ENCODE measurements at places on chromosomes 16 and 17.
A peak's percentile ranks its signal among the peaks of the same experiment; 100 is the strongest.

DNA sequence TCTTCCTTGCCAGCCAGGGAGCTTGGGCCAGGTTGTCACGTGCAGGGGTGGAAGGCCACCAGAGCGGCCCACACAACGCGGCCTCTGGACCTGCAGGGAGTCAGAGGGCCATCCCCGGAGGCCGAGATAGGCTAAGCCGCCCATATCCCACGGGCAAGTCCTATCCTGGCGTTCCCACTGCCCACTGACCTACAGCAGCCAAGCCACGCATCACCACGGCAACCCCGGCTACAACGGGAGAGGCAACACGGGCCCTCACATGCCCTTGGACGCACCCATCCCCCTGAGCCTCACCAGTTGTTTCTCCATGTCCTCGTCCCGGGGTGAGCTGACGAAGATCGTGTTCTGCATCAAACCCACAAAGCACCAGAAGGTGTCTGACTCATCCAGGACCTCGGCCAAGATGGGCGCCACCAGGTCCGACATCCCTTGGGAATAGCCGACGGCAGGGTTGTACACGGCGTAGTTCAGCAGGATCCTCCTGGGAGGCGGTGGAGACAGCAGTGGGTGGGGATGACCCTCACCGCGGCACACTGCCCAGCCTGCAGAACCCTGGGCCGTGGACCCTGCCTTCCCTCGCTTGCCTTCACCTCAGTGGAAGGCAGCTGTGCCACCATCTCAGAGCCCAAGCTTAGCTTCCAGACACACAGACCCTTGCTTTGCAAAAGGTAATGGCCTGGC is 88.2 kb downstream of the TBC1D16 start:
- DNase-seq = no peak

DNA sequence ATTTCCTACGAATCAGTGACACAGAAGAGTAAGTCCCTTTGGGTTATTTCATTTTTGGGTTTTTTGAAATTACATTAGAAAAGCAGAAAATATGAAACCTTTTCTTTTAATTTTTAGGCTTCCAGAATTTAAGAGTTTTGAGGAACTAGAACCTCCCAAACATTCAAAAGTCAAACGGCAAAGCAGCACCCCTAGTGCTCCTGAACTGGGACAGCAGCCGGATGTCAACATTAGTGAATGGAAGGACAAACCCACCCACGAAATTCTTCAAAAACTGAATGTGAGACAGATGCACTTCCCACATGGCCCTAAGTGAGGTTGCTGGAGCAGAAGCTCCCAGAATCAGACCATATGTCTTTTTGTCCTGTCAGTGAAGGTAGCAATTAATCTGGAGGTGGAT is 199.4 kb downstream of the PHKB start:
- DNase-seq = no peak

- peak; percentile 40 for DNase-seq
These were observed 57.3 kb downstream of the RAP1GAP2 start for GRCh38 chr17:2853283-2854142.

GRCh38 chr16:1581804-1582203 is 30.1 kb downstream of the IFT140 start:
- no peak for DNase-seq

DNA sequence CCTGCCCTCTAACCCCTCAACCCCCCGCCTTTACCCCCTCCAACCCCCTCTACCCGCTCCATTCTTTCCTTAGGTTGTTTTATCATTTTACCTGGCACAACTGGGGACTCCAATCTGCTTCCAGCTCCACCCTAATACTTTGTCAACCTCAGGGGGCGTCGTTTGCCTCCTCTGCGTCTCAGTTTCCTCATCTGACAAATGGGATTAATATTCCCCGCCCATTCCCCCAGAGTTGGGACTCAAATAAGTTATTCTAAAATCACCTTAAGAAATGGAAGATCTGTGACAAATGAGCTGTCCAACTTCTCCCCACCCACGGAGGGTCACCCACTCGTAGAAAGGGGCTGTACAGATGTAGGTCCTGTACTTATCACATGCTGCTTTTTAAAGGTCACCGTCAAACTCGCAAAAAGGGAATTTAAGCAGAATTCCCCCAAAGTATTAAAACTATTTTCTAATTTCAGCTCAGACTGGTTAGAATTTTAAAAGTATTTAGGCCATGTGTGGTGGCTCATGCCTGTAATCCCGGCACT is 40.6 kb upstream of the CPNE2 start:
- DNase-seq = no peak

DNA sequence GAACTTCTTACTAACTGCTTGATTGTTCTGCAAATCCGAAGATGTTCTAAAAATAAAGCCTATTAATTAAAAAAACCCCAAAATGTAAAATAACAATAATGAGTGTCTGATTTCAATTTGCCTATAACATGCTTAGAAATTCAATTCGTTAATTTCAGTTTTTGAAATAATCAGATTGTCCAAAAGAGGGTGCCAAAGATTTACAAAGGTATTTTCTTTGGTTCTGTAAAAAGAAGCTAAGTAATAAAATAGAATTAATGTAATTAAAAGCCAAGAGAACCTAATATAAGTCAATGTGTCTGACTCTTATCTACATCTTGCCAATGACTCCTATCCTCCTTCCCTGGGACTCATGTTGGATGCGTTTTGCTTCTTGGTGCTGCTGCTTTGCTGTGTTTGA is 75.0 kb upstream of the CPHXL start:
- no peak for DNase-seq

DNA sequence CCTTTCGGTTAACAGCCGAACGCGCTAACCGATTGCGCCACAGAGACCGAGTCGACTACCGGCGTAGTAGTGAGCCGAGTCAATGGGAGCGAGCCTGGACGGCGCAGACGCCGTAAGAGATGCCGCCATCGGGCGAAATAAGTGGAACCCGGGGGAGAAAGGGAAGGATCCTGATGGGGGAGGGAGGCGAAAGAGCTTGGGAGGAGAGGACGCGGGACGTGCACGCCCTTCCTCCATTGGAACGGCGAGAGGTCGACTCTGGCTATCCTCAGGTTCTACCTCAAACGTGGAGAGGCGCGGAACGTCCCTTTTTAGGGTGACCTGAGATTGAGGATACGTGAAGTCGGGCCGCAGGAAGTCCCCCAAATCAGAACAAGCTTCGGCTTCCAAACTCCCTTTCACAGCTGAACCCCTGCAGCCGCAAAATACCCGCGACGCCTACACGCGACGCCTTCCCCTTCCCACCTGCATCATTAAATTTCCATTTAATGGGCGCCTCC is 683 bp upstream of the PSMB3 start:
- DNase-seq = peak; percentile 76

DNA sequence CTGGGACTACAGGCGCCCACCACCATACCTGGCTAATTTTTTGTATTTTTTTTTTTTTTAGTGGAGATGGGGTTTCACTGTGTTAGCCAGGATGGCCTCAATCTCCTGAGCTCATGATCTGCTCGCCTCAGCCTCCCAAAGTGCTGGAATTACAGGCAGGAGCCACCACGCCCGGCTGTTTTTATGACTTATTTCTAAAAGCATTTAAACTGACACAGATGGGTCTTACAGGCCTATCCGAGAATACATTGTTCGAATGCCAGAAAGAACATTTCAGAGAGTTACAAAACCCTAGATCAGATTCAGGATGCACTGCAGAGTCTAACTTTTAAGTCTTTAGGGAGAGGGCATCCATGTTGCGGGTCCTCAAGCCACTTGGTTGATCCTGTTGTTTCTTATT is 234.7 kb upstream of the MAF start:
- no peak for DNase-seq

- DNase-seq = no peak
These were observed 19.9 kb downstream of the ZNHIT3 start for GRCh38 chr17:36506249-36506826.

DNA sequence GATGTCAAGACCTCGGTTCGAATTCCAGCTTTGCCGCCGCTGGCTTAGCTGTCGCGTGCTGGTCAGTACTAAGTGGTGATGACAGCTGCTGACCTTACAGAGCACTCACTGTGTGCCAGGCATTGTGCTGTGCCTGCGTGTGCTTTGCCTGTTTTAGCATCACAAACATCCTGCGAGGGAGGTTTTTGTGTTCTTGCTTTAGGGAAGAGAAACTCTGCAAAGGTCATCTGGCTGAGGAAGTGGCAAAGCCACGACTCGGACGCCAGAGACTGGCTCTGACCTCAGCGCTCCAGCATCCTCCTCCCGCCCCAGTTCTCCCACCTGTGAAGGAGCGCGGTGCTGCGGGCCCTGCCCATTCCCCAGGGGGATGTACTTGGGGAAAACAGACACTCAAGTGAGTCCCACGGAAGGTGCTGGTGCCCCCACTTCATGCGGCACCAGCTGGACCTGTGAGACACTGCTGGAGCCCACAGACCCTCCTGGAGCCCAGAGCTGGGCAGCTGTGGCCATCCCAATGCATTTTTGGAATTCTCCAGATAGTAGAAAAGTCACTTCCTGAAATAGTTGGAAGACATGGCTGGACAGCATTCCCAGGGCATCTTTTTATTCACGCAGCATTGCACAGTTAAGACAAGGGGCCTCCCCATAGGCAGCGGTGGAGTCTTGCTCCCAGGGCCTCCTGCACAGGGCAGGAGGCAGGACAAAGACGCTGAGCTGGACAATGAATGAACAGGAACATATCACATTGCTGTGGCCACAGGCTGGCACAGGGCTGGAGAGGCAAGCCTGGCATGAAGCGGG is 20.0 kb upstream of the HERPUD1 start:
- no peak for DNase-seq

DNA sequence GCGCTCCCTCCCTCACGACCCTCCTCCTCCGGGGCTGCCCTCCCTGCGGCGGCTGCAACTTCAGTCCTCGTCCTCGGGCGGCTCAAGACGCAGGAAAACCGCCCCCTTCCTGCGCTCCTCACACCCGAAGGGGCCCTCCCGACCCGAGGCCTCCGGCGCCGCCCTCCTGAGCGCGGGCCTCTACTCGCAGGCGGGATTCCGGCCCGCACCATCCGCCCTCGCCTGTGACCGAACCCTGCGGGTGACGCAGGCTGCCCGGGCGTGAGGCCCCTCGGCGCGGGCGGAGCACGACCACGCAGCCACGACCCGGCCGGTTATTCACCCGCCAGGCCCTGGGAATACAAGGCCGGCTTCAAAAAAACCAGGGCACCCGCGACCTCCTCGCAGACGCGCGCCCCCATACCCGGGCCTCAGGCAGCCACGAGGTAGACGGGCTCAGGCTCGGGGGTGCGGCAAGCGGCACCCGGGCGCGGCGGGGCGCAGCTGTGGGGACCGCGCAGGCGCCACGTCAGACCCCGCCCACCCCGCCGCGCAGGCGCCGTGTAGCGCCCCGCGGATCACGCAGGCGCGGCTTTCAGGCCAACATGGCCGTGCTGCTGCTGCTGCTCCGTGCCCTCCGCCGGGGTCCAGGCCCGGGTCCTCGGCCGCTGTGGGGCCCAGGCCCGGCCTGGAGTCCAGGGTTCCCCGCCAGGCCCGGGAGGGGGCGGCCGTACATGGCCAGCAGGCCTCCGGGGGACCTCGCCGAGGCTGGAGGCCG is at the start of gene SPG7:
SPG7 (plus strand) TSS at position 570 of the 757 bp plus-strand sequence; CDS start at position 585, 15 bp downstream.
- peak; percentile 79 for DNase-seq

DNA sequence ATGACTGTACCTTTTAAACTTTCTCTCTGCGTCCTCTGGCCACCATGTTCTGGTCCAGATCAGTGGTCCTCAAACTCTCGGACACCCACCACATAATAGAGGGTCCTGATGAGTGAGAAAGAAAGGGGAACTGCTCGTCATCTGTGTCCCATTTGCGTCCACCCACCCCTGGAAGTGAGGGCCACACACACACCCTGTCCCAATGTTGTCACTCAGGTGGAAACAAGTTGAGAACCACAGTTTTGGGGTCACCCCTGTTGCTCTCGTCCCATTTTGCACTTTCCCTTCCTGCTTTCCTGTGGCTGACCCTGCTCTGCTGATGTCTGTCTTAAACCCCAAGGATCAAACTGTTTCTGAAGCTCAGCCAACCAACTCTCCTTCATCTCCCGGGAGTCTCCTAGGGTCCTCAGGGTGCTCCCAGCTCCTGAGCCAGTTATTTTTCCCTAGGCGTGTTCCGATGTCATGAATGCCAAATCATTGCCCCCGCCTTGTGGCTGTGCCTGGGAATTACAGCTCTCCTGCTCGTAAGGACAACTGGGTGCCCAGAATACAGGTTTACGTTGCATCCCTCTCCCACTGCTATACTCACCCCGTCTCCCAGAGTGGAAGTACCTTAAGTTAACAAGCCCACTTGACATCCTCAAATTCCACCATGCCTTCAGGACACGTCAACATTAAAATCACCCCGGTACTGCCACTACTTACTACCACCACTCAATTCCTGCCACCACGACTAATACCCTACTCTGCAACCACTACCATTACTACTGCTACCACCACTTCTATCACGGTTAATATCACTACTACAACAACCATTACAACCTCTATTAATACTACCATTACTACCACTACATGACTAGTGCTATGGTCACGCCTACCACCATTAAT is 26.0 kb upstream of the HNF1B start:
- DNase-seq = peak; percentile 62

- DNase-seq = no peak
These were observed 6.2 kb upstream of the SLC16A13 start for GRCh38 chr17:7029659-7030058.

- no peak for DNase-seq
These were observed 52.5 kb downstream of the ARHGAP27 start for GRCh38 chr17:45380046-45380765.

DNA sequence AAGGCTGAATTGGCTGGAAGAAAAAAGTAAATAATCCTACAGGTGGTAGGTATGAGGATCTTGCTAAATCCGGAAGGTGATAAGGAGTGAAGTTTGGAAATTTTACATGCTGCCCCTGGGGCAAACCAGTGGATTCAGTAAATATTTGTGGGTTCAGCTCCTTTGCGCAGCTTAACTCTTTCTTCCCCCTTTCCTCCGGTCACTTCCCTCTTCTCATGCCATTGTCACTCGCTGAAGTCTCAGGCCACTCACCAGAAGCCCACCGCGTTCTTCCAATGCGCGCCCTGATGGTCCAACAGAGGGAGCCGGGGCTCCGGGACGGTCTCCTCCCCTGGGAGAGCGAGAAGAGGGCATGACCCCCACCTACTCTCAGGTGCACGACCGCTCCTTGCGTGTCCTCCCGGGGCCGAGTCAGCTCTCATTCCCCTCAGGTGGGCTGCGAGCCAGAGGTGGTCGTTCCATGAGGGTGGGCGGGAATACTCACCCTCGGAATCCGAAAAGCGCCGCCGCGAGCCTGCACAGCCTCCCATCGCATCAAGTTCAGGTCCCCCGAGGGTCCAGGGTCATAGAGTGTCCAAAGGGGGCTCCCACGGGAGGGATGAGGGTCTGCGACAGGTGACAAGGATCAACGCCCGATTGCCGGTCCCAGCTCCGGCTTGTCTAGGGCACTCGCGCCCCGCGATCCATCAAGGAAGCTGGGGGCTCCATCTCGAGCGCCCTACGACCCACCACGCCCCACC is 474 bp downstream of the CLN3 start:
- peak; percentile 30 for DNase-seq

GRCh38 chr17:6700948-6701307 is 12.2 kb downstream of the SLC13A5 start:
- DNase-seq = no peak
